ENCODE measurements at places on chromosomes 3 and 15. TPM values are rescaled to one million over a fixed set of nuclear protein-coding genes. Genes with fewer than 3 reads are reported as not detected.

GRCh38 chr3:127289706-127290575, 2.1 kb upstream of the PRR20G start:
- no peak for DNase-seq

Gene SUSD5
- 0.26 TPM for total RNA-seq

- DNase-seq = no peak
Measured at GRCh38 chr15:99390667-99391066, 139.4 kb downstream of the LRRC28 start.

Gene SRGAP3
- 2.7 TPM for total RNA-seq

GRCh38 chr3:123799544-123800361, 84.4 kb downstream of the MYLK start:
- DNase-seq = no peak
